ENCODE measurements at places on chromosomes 6 and 20.

DNA sequence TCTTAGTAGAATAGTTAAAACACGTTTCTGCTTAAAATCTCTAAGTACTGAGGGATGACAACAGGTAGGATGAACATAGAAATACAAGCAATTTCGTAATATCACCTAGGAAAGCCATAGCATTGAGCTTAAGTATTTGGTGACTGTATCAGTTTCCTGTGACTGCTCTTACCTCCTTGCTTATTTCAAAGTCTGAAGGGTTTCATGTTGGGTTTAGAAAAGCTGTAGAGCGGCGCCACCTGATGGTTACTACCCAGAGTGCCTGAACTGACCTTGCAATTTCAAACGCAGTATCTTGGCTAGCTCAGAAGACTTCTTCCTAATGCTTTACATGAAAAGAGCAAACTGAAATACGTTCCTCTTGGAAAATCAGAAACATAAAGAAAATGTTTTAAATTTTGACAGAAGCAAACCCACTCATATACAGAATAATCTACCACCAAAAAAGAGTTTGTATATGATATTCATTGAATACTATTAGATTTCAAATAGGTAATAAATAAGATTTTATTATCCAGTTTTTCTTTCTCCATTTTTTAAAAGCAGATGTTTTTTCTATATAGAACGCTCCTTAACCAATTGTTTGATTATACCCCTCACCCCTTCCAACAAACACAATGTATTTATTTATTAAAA, 82.3 kb upstream of the RIPOR2 start:
- DNase-seq: peak; percentile 67

GRCh38 chr6:135088818-135089809, 34.5 kb upstream of the HBS1L start:
- no peak for DNase-seq

DNA sequence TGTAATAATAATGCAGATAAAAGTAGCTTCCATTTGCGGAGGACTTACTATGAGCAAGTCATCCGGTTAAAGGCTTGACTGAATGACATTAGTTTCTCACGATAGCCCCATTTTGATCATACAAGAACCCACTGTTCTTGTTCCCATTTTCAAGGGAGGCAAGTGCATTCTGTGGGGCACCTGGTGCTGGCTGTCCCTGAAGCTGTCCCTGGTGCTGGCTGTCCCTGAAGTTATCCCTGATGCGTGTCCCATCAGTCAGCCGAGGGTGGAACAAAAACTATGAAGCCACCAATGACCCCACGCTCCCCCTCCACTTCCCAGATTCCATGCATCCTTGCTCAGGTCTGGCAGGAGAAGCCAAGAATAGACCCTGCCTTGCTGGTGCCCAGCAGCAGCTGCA, 95.3 kb downstream of the EDN3 start:
- no peak for DNase-seq

GRCh38 chr20:44959082-44959637, 1.0 kb downstream of the TOMM34 start:
- DNase-seq: no peak

DNA sequence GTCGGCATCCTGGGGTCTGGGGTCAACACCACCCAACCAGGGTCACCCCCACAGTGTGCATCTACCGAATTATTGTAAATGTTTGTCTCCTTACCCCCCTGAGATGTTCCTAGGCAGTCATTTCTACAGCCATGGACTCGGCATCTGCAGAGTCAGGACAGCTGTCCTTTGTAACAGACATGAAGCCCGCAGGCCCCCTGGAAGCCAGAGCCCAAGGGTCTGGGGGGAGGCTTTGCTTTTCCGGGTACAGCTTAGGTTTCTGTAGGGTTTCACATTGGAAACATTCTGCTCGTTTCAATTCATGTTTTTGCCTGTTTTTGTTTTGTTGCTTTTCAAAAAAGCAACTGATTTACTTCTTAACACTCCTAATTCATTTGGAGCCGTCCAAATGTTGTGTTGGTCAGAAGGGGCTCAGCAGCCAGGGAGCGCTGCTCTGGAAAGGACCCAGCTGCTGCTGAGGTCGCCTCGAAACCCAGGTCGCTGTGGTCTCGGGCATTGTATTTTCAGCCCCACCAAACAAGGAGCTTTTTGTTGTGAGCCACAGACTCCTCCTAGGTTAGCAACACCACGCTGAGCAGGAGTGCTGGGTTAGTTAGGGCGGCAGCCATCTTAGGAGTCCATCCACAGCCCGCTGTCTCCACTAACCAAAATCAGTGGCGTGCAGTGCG, 160.4 kb downstream of the TMEM242 start:
- DNase-seq: no peak

DNA sequence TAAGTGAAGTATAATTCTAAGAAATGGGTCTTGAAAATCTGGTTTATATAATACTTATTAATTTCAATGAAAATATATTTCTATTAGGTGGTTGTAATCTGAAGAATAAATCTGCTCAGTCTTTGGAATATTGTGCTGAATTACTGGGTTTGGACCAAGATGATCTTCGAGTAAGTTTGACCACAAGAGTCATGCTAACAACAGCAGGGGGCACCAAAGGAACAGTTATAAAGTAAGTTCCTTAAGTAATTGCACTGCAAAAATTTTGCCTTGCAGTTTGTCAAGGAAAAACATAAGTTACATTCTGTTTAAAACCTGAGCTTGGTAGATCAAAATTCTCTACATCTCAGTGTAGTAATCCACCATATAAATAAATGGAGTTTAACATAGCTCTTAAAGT, 106.0 kb downstream of the MYO6 start:
- DNase-seq: no peak

DNA sequence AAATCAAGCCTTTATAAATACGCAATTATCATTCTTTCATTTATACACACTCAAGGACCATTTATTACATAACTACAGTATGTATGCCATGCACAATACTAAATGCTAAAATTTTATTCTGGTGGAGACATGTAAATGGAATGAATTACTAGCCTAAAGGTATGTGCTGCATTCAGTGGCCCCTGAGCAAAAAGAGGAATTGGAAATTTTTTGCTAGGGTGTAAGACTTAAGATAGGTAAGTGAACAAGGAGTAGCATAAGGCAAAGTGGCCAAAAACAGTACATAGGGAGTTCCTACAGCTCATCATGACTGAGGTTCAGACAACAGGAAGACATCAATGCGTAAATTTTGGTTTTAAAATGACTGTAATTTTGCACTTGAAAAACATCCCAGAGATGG, 2.3 kb upstream of the MTFR2 start:
- no peak for DNase-seq

DNA sequence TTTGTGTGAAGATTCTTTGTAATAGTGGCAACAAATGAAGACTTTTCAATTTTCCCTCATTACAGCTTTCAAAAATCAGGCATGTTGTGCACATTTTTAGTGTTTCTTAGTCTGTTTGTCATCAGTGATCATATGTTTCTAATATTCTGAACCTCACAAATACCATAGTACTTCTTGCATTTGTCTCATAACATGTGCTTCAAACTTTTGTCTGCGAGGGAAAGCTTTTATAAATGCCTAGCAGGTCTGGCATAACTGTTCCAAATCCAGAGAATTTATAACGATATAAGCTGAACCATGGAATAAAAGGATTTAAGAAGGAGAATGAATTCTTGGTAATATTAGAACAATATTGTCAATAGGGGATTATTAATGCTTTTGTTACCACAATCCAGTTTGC, 670.2 kb downstream of the RFPL4B start:
- DNase-seq: no peak

- DNase-seq: no peak
These were observed 116.6 kb downstream of the PTPRK start for GRCh38 chr6:128403618-128404444.

DNA sequence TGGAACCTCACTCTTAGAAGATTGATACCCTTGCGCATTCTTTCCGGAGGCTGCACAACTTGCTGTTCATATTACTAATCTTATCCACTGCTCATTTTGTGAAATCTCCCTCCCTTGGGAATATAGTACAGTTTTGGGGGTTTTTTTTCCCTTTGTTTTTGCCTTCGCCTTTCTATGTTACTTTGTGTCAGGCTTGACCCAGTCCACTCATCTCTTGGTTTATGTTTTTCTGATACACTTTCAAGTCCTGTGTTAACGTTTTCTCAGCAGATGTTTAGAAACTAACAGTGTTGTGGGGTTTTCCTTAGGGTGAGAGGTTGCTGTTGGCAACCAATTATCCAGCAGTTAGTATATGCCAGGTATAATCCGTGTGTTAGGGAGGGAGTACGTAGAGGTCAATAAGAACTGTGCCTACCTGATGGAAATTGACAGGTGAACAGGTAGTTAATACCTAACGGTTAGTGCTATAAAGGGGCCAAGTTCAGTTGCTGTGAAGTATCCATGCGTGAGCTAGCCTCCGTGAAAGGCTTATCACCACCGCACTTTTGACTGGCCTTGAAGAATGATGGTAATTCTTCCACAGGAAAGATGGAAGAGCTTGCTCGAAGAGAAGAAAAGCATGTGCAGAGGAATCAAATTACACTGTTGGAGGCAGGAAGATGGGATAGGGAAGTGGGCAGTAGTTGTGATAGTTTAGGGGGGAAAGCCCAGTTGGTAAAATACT, 1.4 kb downstream of the NFYA start:
- no peak for DNase-seq

GRCh38 chr6:39333644-39334438, 11.3 kb upstream of the KCNK16 start:
- DNase-seq: no peak

DNA sequence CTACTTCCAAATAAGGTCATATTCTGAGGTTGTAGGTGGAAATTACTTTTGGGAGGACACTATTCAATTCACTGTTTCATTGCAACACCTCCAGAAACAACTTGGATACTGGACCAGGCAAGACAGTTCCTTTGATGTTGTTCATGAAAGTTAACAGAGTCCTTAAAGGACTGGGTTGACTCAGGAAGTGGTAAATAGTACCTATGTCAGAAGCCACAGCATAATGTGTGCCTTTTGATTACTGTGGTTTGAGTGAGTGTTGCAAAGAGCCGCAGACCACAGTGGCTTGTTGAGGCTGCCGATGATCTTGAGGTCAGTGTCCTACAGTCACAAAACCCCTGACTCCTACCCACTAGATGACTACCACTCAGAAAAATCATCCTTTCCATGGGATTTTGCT, 10.9 kb downstream of the IL20RA start:
- DNase-seq: peak; percentile 20

DNA sequence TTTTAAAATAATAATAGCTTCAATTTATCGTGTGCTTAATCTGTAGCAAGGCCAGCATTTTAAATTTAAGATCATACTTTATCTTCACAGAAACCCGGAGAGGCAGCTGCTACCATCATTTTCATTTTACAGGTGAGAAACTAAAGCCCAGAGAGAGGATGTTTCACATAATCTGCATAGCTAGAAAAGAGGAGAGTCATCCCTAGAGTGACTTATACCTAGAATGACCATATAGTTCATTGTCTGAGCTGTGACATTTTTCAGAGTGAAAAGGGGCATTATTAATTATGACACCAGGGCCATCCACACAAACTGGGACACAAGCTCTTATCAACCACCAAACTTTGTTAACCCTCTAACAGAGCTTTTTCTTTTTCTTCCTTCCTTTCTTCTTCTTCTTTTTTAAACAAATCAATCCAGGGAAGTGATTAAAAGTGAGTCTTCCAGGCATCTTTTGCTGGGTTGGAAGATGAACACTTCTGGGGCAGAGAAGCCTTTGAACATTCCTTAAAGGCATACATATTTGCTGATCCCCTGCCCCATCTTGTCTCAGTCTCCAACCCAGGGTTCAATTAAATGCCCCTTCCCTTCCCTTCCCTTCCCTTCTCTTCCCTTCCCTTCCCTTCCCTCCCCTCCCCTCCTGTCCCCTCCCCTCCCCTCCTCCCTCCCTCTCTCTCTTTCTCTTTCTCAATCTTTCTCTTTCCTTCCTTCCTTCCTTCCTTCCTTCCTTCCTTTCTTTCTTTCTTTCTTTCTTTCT, 272.5 kb upstream of the JAG1 start:
- no peak for DNase-seq

- no peak for DNase-seq
These were observed 12.9 kb downstream of the SLC17A9 start for GRCh38 chr20:62965363-62965771.

- DNase-seq: no peak
These were observed 49.9 kb downstream of the PPP1R16B start for GRCh38 chr20:38855356-38855755.

- DNase-seq: no peak
These were observed 690.7 kb downstream of the DOK5 start for GRCh38 chr20:55166063-55166462.

- DNase-seq: no peak
These were observed 28.4 kb downstream of the HLA-C start for GRCh38 chr6:31243508-31243907.

DNA sequence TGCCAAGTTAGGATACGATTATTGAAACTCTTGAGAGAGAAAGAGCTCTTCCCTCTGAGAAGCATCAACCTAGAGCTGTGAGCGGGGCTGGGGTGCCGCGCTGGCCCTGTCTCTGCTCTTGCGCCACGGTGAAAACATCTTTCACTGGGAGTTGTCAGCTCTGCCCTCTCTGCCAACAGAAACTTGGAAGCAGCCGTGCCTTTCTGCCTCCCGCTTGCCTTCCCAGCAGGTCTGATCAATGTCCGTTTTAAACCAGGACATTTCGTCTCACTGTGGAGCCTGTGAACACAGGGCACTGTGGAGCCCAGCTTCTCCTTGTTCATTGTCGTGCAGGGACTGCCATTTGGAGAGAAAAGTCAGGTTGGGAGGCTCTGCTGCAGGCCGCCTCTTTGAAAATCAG, 249.2 kb upstream of the PMEPA1 start:
- DNase-seq: no peak

DNA sequence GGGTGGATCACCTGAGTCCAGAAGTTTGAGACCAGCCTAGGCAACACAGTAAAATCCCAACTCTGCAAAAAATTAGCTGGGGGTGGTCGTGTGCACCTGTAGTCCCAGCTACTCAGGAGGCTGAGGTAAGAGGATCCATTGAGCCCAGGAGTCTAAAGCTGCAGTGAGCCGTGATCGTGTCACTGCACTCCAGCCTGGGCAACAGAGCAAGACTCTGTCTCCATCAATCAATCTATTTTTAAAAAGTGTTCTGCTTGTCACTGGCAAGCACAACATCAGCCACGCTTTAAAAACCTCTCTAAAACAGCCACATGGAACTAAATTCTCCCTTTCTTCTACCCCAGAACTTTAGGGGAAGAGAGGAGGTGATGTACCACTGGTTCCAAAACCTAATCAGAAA, 131.6 kb upstream of the RREB1 start:
- no peak for DNase-seq

- DNase-seq: no peak
These were observed 80.8 kb upstream of the SLC22A16 start for GRCh38 chr6:110557199-110557598.

DNA sequence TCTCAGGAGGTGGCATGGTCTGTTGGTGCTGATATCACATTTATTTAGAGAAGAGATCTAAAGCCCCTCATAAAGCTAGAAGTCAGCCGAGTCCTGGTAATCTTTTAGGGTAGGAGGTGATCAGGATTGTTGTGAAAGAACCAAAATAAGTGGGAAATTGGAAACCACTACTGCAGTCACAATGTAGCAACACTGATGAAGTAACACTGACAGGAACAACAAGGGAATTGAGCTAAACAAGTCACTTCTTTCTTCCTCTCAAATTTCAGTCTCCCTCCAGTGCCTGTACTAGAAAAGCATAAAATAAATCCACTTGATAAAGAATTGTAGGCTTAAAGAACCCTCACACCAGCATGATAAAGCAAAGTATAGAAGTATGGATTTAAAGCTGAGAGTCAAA, 1509.0 kb downstream of the GRIK2 start:
- DNase-seq: no peak

- DNase-seq: no peak
These were observed 348.8 kb downstream of the PKHD1 start for GRCh38 chr6:51738614-51739013.

Data from stimulated activated CD4-positive, alpha-beta T cell treated with anti-CD3 and anti-CD28 coated beads, TNF-alpha, amount 100 ng/mL, for 48 hours (primary cell).